A549 treated with AZD2906 at 1 μM for 4 hours (cell line): ENCODE measurements at places on chromosomes 7 and 10. TPM values are rescaled to one million over a fixed set of nuclear protein-coding genes. Genes with fewer than 3 reads are reported as not detected.

The PHKG1 gene
- total RNA-seq: 0.31 to 0.66 TPM (median 0.54 TPM) in 5 replicates

The TES gene
- 59.9 to 86.8 TPM (median 70.0 TPM) in 5 replicates for total RNA-seq

The MYOF gene
- total RNA-seq: 181 to 268 TPM (median 202 TPM) in 5 replicates

The TMEM229A gene
- not detected in 5 replicates for total RNA-seq

The ZPBP gene
- total RNA-seq: not detected in 5 replicates

The SLC13A4 gene
- total RNA-seq: not detected in 5 replicates

The CRTAC1 gene
- 0.89 to 1.7 TPM (median 1.5 TPM) in 5 replicates for total RNA-seq

The TMEM26 gene
- total RNA-seq: 0.05 to 0.10 TPM (median 0.06 TPM) in 5 replicates

The GPC2 gene
- 0.34 to 1.1 TPM (median 0.66 TPM) in 5 replicates for total RNA-seq

The SYT15 gene
- total RNA-seq: 1.9 to 3.0 TPM (median 2.1 TPM) in 5 replicates

The FKBP6 gene
- total RNA-seq: not detected in 5 replicates
